ENCODE measurements at places on chromosomes 2 and 18. TPM values are rescaled to one million over a fixed set of nuclear protein-coding genes. Genes with fewer than 3 reads are reported as not detected.

The LIMS3 gene
- total RNA-seq = 35.2 TPM

The MAP3K19 gene
- not detected for total RNA-seq

The SF3B6 gene
- total RNA-seq = 169 TPM

The CENPO gene
- total RNA-seq = 15.7 TPM
